Left cardiac atrium (tissue), 4 donors: ENCODE measurements at places on chromosomes 7 and 10. TPM values are rescaled to one million over a fixed set of nuclear protein-coding genes. Genes with fewer than 3 reads are reported as not detected.

- DNase-seq = no peak
Measured at GRCh38 chr7:91685544-91685943, 195.0 kb downstream of the MTERF1 start.

GRCh38 chr7:44471850-44472249 is 18.6 kb downstream of the NUDCD3 start:
- DNase-seq = no peak

- no peak for DNase-seq
Measured at GRCh38 chr7:142750321-142750938, 1.2 kb downstream of the PRSS1 start.

- DNase-seq = no peak
Measured at GRCh38 chr7:71896535-71896934, 515.6 kb downstream of the CALN1 start.

GRCh38 chr10:48796713-48797245 is 112.1 kb downstream of the WDFY4 start:
- DNase-seq = no peak

DNA sequence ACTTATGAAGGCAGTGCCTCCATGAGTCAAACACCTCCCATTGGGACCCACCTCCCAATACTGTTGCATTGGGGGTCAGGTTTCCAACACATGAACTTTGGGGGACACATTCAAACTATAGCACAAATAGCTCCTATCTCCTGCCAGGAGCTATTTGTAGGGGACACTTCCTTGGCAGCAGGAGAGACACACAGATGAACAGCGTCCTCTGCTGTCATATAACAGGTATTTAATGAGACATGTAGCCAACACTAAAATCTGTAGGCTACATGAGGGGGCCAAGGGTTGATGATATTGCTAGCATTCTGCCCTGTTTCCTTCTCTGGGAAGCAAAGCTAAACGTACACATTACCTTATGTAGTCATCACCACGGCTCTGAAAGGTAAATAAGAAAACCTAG is 2.6 kb upstream of the GPR26 start:
- DNase-seq = no peak

DNA sequence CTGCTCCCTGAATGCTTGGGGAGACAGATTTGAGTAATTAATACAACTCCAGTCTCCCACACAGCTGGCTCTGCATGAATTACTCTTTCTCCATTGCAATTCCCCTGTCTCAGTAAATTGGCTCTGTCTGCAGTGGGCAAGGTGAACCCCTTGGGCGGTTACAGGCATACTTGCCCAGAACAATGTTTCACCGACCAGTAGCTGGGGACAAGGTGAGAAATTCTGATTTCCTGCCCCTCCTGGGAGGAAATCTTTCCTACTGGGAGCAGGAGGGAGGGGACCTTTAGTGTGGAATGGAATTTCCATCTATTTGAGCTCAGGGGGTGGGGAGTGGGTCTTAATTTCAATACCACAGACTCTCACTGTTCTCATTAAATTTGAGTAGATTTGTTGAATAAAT is 42.2 kb upstream of the FZD9 start:
- DNase-seq = no peak

DNA sequence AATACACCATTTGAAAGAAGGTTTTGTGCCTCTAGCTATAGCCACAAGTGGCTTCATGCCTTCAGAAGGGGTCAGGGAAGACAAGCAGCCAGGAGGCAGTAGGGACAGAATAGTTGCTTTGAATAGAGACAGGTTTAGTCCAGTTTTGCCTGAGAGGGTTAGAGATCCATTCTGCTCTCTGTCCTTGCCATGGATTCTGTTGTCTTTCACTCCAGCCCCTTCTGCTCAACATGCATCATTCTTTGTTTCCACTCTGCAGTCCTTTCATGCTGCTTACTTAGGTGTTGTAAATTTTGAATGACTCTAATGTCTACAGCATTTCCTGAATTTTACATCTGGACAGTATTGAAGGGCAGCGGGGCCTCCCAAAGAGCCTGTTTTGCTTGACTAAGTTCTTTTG is 60.3 kb downstream of the CNTNAP2 start:
- DNase-seq = no peak

DNA sequence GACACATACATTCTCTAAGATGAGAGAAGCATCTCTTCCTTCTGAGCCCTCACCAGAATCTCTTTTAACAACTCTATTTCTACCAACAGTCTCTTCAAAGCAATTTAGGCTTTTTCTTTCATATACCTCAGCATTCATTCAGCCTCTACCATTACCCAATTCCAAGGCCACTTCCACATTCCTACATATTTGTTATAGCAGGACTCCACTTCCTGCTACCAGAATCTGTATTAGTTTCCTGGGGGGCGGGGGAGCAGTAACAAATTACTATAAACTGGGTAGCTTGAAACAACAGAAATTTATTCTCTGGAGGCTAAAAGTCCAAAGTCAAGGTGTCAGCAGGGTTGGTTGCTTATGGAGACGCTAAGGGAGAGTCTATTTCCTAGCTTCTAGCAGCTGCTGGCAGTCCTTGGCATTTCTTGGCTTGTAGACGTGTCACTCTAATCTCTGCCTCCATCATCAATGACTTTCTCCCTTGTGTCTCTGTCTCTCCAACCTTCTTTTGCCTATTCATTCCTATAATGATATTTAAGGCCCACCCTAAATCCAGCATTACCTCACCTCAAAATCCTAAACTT is 7.4 kb downstream of the PRPS1L1 start:
- no peak for DNase-seq

DNA sequence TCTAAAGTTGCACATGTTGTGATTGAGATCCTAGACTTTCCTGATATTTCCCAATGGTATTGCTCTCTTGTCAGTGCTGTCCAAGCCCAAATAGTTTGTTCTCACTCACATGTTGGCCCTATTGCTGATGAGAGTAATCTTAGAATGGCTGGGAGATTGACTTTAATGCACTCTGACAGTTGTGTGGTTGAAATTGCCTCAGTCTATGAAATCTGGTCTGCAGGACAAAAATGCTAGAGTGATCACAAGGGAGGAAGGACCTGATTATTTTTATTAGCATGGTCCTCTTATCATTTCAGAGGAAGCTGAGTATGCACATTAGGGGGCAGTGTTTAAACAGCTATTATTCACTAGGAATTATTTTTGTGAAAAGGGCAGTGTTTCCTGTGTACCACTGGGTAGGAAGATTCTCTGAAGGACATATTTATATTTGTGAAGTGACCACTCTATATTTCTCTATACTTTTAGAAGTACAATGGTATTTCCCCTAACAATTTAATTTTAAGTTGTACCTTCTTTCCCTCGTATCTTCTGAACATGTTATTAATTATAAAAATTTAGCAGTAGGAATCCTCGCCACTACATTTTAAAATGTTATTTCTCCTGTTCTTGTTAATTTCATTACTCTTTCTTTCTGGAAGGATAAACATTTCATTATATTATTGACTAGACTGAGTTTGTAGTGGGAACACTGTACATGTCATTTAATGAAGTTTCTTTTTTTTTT is 64.4 kb downstream of the SUGCT start:
- no peak for DNase-seq

DNA sequence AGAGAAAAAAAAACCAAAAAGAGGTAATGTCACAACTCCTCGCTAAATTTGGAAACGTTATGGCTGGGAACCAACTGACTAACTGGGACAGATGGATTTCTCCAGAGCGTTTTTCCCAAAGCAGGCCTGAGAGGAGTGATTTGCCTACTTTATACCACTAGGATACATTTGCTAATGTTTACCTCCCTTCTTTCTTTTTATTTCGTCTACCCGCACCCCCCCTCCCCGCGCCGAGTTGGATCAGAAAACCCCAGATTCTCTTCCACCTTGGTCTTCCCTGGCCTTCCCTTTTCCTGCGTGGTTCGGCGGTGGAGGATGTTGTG is 7.2 kb downstream of the CPA2 start:
- DNase-seq = no peak

DNA sequence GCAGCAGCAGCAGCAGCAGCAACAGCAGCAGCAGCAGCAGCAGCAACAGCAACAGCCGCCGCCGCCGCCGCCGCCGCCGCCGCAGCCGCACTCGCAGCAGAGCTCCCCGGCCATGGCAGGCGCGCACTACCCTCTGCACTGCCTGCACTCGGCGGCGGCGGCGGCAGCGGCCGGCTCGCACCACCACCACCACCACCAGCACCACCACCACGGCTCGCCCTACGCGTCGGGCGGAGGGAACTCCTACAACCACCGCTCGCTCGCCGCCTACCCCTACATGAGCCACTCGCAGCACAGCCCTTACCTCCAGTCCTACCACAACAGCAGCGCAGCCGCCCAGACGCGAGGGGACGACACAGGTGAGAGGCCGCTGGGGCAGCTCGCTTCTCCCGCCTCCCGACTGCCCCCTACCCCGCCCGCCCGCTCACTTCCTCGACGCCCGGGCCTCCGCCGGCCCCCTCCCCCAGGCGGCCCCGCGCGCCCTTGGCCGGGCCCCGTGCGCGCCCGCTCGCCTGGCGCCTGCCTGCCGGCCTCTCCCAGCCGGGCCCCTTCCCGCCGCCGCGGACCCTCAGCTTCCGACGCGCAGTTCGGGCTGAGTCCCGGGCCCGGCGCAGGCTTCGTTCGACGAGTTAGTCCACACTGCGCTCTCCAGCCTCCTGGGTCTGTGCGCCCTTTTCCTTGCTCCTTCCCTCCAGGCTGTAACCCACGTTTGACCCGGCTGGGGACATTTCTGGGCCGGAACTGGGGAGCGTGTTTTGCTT is 882 bp downstream of the DLX6 start:
- DNase-seq = no peak

DNA sequence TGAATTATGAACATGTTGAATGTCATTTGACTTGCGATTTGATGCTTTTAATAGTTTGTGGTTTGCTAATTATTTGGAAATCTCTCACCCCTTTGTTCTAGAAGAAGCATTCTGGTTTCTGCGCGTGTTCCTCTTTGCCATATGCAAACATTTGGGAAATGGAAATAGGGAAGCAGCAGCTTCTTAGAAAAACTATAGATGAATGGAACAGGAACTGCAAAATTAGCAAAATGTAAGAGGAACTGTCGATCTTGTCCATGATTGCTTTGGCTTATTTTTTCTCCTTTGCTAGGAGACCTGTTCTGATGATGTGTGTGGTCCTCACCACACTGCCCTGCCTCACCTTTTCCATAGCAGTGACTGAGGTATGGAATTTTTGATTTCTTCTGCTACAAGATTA is 19.0 kb downstream of the TMEM236 start:
- DNase-seq = no peak

- no peak for DNase-seq
Measured at GRCh38 chr7:28293527-28293835, 112.9 kb upstream of the JAZF1 start.

The MYH16 gene
- not detected for total RNA-seq

The ASAH2 gene
- 3.5 TPM for total RNA-seq

The FAM237B gene
- not detected for total RNA-seq

The DKK1 gene
- not detected for total RNA-seq

The VWDE gene
- 8.8 TPM for total RNA-seq

The OR2A1 gene
- total RNA-seq = not detected

The SPDYE2B gene
- not detected for total RNA-seq

The TAS2R3 gene
- 0.47 TPM for total RNA-seq
